Bladder microvascular endothelial cell (primary cell): ENCODE measurements at places on chromosomes 1 and 21. TPM values are rescaled to one million over a fixed set of nuclear protein-coding genes. Genes with fewer than 3 reads are reported as not detected.

CD1D gene
- total RNA-seq = under 0.01 TPM in 1 of 2 replicates, not detected in the other

KRTAP7-1 gene
- not detected in 2 replicates for total RNA-seq

KMO gene
- not detected in 2 replicates for total RNA-seq

INKA2 gene
- 4.2 and 13.7 TPM in 2 replicates for total RNA-seq

LDLRAD2 gene
- under 0.01 and 0.06 TPM in 2 replicates for total RNA-seq

CNIH3 gene
- 1.8 and 2.6 TPM in 2 replicates for total RNA-seq

CLCNKB gene
- total RNA-seq = under 0.01 TPM in 1 of 2 replicates, not detected in the other

BCAN gene
- not detected in 2 replicates for total RNA-seq

ADCY10 gene
- under 0.01 TPM in 2 replicates for total RNA-seq
